ENCODE measurements at places on chromosomes 3 and 15.
A peak's percentile ranks its signal among the peaks of the same experiment; 100 is the strongest.

DNA sequence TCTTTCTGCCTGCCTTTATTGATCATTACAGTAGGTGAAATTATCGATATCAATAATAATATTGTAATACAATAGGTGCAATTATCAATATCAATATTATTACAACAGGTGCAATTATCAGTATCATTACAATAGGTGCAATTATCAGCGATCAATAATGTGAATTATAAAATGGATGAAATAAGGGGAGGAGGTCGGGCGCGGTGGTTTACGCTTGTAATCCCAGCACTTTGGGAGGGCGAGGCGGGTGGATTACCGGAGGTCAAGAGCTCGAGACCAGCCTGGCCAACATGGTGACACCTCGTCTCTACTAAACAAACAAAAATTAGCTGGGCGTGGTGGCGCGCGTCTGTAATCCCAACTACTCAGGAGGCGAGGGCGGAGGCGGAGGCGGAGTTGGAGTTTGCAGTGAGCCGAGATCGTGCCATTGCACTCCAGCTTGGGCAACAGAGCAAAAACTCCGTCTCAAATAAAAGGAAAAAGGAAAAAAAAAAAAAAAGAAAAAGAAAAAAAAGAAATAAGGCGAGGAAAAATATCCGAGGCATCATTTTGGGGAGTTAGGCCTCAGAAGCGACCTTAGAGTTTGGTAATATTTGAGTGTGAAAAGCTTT is 611 bp upstream of the BNIP2 start:
- DNase-seq = peak; percentile 74

GRCh38 chr15:53808058-53808706 is 48.7 kb upstream of the WDR72 start:
- DNase-seq = no peak

DNA sequence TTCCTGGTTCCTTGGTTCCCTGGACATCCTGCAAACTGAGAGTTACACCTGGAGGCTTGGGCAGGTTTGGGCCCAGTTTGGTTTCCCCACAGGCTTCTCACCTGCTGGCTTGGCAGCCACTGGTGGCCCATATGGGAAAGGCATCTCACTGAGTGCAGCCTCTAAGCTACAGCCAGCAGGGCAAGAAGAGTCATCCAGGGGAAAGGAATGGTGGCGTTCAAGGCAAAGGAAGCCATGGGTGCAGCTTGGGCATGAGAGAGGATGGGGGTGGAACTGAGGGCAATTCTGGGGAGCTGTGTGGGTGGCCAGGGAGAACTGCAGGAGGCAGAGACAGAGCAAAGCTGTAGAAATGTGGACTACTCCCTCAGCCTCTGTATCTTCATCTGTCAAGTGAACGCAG is 106.4 kb downstream of the EPHB1 start:
- no peak for DNase-seq

- peak; percentile 68 for DNase-seq
Observed at GRCh38 chr15:43769584-43770228, 7.1 kb downstream of the ELL3 start.

DNA sequence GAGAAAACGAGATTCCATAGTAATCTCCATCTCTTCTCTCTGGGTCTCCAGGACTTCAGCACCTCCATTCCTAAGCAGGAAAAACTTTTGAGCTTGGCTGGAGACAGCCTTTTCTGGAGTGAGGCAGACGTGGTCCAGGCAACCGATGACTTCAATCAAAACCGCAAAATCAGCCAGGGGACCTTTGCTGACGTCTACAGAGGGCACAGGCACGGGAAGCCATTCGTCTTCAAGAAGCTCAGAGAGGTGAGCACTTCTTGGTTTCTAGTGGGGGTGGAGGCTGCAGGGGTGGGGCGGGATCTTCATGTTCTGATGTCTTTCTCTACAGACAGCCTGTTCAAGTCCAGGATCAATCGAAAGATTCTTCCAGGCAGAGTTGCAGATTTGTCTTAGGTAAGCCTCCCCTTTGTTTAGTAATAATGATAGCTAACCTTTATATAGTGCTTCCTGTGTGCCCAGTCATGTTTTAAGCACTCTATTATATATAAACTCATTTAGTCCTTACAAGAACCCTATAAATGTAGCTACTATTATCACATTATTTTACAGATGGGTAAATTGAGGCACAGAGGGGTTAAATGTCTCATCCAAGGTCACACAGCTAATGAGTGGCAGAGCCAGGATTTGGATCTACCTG is 35.0 kb upstream of the TATDN2 start:
- peak; percentile 19 for DNase-seq

DNA sequence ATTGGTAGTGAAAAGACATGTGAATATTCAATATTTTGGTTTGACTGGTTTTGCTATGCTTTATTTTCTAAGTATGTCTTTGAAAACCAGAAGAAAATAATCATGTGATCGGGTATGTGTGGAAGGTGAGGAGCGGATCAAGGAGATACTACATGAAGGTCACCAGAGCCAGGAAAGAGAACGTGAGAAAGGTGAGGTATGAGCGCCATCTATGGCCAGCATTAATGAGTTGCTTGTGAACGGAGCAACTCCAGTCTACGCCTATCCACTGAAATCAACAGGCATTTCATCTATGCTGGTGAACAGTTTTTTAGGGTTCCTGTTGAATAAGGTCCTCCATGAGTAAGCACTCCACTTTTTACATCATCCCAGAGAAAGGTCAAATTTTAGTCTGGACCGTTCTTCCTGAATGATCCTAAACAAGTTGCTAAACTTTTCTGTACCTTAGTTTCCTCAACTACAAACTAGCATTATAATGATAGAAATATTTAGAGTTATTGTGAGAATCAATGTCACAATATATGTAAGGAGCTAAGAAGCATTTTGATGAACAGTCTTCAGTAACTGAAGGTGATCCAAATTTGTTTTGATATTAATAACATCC is 1435.2 kb upstream of the CADM2 start:
- DNase-seq = peak; percentile 7

Data from activated CD4-positive, alpha-beta T cell treated with anti-CD3 and anti-CD28 coated beads, Interleukin-2, amount 50 U/mL, for 48 hours (primary cell).